Mammary epithelial cell (primary cell): ENCODE measurements at places on chromosomes 16 and 17.
A peak's percentile ranks its signal among the peaks of the same experiment; 100 is the strongest.

GRCh38 chr16:19329932-19330331, 44.4 kb downstream of the CLEC19A start:
- peak; percentile 63 for DNase-seq

- no peak for DNase-seq
Measured at GRCh38 chr17:47816111-47816735, 5.4 kb downstream of the OSBPL7 start.

- DNase-seq: no peak
Measured at GRCh38 chr17:68346448-68346847, 55.2 kb downstream of the ARSG start.

DNA sequence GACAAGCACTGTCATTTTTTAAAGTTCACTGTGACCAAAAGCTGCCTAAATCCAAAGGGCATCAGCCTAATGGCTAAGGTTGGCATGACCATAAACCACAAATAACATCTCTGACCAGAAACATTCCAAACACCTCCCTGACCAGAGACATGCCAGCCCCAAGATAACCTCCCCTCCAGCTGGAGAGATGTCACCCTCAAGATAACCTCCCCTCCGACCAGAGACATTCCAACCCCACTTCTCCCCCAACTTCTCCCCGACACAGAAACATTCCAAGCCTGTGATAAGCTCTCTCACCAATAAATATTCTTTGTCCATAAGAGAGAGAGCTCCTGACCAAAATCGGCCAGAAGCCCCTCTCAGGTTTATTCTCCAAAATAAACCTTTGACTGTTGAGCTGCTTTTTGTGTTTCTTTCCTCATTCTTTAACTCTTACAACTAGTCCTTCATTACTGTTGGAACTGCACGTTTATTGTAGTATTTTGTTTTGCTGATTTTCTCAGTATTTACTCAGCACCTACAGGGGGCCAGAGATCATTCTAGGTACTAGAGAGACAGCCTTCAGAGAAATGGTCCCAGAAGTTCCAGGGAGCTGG, 325.6 kb downstream of the SLC39A11 start:
- DNase-seq: no peak

- peak; percentile 64 for DNase-seq
Measured at GRCh38 chr17:68763562-68763961, 162.4 kb upstream of the FAM20A start.

GRCh38 chr16:81006211-81006812, 373 bp downstream of the CMC2 start:
- peak; percentile 68 for DNase-seq

GRCh38 chr17:32264823-32265191, 825 bp upstream of the RHBDL3 start:
- DNase-seq: no peak

DNA sequence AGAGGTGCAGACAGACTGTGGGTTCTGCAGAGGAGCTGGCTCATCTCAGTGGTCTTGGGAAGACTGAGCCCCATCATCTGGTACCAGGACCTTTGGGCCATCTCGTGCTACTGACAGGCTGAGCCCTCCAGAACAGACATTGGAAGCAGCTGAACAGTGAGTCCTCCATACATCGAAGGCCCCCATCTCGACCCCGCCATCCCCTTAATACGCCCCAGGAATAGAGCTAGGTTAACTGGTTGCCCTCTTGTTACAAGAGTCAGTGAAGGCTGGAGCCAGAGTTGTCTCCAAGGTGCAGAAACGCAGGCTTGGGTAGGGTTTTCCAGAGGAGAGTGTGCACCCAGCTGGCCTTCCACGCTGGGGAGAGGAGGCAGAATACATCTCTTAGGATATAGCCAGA, 76.0 kb downstream of the N4BP1 start:
- no peak for DNase-seq

DNA sequence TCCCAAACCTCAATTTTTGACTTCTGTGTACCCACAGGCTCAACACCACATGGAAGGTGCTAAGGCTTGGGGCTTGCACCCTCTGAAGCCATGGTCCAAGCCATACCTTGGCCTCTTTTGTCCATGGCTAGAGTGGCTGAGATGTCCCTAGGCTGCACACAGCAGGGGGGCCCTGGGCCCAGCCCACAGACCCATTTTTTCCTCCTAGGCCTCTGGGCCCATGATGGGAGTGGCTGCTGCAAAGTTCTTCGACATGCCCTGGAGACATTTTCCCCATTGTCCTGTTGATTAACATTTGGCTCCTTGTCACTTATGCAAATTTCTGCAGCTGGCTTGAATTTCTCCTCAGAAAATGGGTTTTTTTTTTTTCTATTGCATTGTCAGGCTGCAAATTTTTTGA, 47.0 kb downstream of the TBC1D26 start:
- no peak for DNase-seq

- no peak for DNase-seq
Measured at GRCh38 chr16:1287982-1288670, 21.3 kb upstream of the UBE2I start.

DNA sequence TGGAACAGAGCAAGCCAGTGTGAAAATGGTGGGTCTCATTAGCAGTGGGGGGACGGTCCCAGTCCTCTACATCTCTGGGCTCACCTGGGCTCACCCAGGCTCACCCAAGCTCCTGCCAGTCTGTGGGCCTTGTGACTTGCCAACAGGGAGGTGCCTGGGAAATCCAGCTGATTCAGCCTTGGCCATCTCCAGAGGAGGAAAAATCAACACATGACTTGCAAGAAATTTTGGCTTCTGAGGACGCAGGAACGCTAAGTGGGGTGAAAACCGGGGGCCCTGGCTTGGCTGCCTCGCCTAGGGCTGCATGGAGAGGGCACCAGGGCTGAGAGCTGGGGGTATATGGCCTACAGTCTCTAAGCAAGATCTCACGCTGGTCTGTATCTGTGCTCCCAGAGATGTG, 47.7 kb downstream of the VAC14 start:
- DNase-seq: no peak

GRCh38 chr16:924063-924462, 46.7 kb downstream of the LMF1 start:
- no peak for DNase-seq

GRCh38 chr17:57330587-57330986, 74.3 kb downstream of the MSI2 start:
- no peak for DNase-seq

DNA sequence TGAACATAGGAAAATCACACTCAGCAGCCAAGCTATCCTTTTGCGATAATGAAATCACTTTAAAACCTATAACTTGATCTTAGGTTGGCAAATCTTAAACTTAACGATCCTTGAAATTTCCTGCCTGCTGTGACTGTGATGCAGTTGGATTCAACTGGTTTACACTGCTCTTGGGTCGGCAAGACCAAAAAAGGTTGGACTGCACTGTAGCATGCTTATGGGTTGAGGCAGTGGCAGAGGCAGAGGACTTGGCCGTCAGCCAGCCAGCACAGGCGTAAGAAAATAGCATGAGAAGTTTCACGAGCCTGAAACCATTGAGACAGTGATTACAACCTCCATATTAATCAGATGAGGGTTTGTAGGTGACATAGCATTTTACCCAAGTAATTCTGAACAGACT, 21.4 kb downstream of the WSB1 start:
- peak; percentile 75 for DNase-seq

GRCh38 chr16:64925166-64925565, 196.7 kb downstream of the CDH11 start:
- DNase-seq: no peak

GRCh38 chr16:74862743-74863244, 88.2 kb upstream of the FA2H start:
- peak; percentile 49 for DNase-seq

DNA sequence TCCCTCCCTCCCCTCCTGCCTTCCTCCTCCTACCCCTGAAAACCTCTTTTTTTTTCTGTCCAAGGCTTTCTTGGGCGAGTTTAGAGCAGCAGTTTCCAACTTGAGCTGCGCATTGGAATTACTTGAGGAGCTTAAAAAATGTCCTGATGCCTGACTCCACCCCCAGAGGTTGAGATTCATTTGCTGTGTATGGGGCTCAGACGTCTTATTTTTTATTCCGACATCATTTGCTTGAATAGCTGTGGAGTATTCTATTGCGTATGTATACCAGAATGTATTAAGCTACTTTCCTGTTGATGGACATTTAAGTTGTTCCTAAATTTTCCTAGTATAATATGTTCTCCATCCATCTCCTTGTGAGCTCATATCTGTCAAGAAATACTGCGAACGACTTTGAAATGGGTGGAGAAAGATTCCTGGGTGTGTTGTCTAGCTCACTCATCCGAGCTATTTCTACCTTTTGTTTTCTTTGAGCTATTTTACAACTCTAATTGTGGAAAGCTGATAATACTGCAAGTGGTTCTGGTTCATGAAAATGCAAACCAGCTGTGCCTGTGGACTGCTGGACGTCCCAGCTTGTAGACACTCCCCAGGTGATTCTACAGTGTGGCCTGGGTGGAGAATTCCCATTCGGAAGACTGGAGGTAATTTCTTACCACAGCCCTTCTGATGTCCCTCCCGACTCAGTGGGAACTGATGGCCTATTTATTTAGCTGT, 40.5 kb downstream of the CMIP start:
- DNase-seq: no peak

GRCh38 chr16:8886593-8887430, 4.7 kb downstream of the LITAFD start:
- no peak for DNase-seq

DNA sequence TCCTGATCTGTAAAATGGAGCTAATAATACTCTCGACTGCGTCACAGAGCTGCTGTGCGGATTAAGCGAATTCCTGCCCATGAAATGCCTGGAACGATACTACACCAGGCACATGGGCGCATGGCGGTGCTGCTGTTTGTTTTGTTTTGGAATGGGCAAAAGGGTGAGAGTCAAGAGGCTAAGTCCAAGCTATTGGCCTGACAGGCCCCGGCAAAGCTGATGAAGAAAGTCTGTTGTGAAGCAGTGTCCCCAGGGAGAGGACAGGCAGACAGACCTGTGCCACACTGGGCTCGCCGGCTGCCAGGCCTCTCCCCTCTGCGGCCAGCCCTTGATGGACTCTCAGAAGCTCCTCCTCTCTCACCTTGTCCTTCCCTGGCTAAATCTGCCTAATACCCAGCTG, 31.3 kb upstream of the RASD1 start:
- no peak for DNase-seq

GRCh38 chr17:65850486-65850885, 289.0 kb upstream of the AXIN2 start:
- peak; percentile 42 for DNase-seq

DNA sequence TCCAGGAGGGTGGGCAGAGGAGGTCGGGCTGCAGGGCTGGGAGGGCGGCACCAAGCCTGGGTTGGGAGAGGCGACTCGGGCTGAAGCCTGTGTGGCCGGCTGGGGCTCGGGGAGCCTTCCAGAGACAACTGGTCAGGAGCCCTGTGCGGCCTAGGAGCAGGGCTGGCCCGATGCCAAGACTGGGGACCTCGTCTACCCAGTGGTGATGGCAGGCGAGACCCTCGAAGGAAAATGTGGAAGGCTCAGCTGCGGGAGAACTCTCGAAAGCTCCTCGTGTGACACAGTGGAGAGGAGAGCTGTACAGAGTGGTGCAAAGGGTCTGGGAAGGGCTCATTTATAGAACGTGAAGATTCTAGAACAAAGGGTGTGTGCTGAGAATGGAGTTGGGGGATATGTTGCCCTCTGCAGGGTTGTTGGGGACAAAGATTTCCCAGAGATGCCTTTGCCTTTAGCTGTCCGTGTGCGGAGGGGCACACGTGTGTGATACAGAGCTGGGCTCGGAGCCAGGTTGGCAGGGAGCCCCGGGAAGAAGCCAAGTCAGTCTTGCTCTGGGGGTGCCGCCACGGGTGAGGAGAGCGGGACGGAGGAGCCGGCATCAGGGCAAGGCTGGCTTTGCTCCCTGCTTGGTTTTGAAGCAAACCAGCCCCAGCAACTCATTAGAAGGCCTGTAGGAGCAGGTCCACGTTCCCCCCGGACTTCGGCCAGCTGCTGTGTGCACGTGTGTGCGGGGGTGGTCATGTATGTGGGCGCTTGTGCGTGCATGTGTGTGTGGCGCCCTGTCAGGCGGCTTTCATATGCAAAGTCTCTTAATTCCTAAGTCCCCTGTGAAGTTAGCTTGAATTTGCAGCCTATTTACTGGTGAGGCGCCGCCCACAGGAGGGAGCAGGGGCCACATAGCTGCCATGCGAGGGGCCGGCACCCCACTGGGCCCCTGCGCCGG, 132.4 kb upstream of the CHMP6 start:
- DNase-seq: peak; percentile 85

DNA sequence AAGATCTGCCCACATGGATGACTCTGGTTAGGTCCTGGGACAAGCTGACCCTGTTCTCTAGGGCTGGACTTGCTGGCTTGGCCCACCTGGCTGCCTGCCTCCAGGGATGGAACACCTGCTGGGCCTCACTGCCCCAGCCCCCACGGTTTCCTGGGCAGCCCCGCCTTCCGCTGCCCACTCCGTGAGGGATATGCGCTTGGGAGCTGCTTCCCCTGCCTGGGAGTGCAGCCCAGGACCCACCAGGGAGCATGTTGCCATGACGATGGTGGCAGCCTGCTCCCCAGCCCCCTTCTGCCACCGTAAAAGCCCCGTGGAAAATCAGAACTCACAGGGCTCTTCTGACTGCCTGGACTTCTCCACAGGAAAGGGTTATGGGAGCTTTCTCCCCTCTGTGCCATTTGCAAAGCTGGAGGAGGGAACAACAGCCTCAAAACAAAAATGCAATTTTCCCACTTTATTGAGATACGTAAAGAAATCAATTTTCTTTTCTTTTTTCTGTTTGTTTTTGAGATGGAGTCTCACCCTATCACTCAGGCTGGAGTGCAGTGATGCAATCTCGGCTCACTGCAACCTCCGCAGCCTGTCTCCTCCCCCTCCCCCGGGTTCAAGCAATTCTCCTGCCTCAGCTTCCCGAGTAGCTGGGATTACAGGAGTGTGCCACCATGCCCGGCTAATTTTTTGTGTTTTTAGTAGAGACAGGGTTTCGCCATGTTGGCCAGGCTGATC, 18.0 kb upstream of the GAS7 start:
- DNase-seq: no peak

- DNase-seq: peak; percentile 94
Measured at GRCh38 chr17:45247429-45248131, 14.3 kb downstream of the SPATA32 start.

GRCh38 chr17:75370286-75370915, 35.1 kb downstream of the GRB2 start:
- peak; percentile 46 for DNase-seq

- no peak for DNase-seq
Measured at GRCh38 chr17:21031756-21032396, 10.9 kb downstream of the USP22 start.

GRCh38 chr16:12096157-12096777, 119.7 kb downstream of the SNX29 start:
- no peak for DNase-seq

DNA sequence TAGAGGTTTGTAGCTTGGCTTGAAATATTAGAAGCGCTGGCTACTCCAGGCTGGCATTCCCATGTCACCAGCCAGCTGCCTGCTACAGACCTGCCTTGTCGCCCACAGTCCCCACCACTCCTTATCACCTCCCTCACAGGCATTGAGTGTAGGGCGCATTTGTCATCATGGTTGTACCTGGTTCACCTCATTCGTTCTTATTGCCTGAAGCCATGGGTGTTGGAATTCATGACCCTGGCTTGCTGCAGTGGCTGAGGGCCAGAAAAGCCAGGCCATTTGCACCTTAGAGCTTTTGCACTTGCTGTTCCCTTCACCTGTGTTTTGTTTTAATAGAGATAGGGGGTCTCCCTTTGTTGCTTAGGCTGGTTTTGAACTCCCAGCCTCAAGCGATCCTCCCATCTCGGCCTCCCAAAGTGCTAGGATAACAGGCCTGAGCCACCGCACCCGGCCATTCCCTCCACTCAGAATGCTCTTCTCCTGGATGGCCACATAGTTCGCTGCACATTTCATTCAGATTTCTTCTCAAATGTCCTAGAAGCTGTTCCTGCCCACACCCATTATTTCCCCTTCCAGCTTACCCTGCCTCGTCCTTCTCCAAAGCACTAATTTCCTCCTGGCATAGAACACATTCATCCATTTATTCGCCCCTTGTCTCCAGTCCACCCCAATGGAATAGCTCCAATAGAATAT, 97.6 kb downstream of the C16orf78 start:
- no peak for DNase-seq
